Tongue (tissue), 3 donors: ENCODE measurements at places on chromosomes 2 and 18.

GRCh38 chr2:24076849-24077534 is 866 bp upstream of the SF3B6 start:
- DNase-seq, result peak; percentile 41

- DNase-seq, result no peak
Observed at GRCh38 chr18:54712758-54713157, 115.5 kb upstream of the RAB27B start.

GRCh38 chr18:564708-565561 is 15.2 kb upstream of the CETN1 start:
- no peak for DNase-seq

GRCh38 chr2:39649511-39649910 is 16.2 kb upstream of the TMEM178A start:
- DNase-seq, result no peak

GRCh38 chr2:215657844-215658243 is 222.0 kb upstream of the FN1 start:
- no peak for DNase-seq

DNA sequence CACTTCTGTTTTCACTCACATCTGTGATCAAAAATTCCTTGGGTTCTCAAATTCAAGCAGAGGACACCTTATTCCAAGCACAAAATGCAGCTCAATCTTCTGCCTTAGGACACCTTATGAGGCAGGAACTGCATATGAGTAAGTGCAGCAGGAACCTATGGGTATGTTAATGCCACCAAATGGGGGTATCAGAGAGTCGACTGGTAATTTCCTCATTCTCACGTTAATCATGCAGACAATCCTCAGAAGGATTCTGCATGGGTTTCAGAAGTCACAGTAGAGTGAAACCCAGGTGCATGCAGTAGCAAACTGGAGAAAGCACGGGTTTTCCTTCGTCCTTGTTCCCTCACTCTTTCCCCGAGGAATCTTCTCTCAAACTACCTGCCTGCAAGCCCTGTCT is 452.8 kb downstream of the CBLN2 start:
- no peak for DNase-seq

DNA sequence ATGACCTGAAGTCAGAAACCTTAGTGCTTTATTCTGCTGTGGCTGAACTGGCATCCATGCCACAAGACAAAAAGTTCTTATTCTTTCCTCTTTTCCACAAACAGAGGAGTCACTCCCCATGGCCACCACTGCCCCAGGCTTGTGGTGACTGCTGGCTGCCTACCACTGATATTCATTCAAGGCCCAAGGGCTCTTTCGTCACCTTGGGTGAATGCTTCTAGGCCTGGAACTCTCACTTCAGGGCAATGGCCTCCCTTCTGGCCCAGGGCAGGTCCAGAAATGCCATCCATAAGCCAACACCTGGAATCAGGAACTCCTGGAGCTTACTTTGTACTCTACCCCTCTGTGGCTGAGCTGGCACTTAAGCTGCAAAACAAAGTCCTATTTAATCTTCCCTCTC is 109.8 kb downstream of the NAT8 start:
- DNase-seq, result no peak

GRCh38 chr2:104766683-104767082 is 87.2 kb upstream of the POU3F3 start:
- DNase-seq, result no peak

DNA sequence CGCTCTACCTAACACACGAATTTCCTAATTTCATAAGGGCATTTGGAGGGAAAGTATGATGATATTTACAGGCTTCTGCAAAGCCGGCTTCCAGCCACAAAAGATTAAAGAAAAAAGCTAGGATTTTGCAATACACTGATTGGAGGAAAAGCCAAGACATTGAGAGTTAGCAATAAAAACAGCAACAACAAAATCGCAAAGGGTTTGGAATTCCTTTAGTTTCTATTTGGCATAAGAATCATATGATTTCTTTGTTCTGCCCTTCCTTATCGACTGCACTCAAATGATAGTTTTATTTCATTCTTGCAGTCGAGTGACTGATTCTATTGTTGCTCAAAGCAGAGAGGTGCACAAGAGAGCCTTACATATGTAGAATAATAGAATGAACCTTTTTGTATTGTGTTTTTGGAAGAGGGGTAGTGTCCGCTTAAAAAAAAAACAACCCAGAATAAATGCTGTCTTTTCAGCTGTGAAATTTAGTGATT is 3.9 kb upstream of the ZNF532 start:
- DNase-seq, result peak; percentile 31

GRCh38 chr2:37829616-37830395 is 95.3 kb upstream of the RMDN2 start:
- DNase-seq, result no peak

GRCh38 chr18:6543330-6543908 is 128.7 kb upstream of the L3MBTL4 start:
- peak; percentile 76 for DNase-seq

- peak; percentile 89 for DNase-seq
Observed at GRCh38 chr2:195657634-195658540, 861 bp downstream of the SLC39A10 start.

DNA sequence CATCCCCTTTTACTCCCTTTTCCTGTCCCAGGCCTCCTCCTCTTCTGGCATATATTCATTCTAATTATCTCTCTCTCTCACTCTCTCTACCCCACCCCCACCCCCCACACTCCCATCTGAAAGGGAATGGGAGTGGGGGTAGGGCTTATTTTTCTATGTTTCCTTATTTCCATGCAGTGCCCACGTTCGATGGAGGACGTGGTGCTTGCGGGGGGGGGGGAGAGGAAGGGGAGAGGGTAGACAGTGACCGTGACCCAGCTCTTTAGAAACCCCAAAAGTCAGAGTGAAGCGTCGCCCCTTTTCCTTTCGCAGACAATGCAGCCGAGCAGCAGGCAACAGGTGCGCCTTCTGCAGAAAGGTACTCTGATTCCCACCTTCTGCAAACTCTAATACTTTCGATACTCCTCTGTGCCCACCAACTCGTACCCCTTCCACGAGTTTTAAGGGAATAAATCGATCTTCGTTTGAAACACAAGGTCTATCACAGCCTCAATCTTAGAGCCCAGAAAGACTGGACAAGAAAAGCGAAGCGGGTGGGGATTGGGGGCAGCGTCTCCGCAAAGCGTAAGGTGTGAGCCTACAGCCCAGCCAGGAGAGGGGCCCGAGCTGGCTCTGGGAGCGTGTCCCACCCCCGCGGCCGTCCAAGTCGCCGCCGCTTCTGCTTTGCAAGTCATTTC is 891 bp upstream of the NR4A2 start:
- DNase-seq, result peak; percentile 50

DNA sequence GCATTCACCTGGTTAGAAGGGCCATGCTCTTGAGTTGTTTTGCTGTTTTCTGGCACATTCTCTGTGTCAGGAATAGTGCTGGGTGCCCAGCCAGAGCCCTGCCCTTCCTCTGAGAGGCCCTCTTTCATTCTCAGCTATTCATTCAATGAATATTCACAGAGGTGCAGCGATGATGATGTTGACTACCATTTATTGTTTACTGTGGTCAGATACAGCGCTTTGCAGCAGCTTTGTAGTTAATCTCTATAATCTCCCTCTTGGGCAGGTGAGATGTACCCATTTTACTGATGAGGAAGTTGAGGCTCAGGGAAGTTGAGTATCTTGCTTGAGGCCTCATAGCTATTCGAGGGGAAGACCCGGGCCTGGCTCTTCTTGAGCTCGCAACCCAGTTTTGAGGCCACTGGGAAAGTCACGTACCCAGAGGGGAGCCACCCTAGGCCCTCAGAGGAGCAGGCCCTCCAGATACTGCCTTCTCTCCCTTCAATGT is 9.9 kb downstream of the INHBB start:
- no peak for DNase-seq

DNA sequence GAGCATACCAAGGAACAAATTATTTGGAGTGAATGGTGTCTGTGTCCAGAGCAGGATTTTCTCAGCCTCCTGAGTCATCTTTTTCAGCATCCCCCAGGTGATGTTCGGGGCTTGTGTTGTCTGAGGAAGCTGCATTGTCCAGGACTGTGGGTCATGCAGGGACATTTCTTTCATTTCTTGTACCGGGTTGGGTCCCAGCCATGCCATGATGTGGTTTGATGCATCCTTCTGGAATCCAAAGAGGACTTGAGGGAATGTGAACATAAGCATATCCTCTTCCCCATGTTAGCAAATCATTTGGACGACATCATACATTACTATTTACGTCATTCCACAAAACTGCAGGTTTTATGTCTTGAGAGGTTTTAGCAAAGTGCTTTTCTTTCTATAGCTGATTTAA is 797.8 kb downstream of the CCDC85A start:
- DNase-seq, result no peak

- DNase-seq, result peak; percentile 29
Observed at GRCh38 chr2:180571559-180571958, 408.8 kb upstream of the UBE2E3 start.

- DNase-seq, result peak; percentile 24
Observed at GRCh38 chr2:221710744-221711143, 138.6 kb upstream of the EPHA4 start.

DNA sequence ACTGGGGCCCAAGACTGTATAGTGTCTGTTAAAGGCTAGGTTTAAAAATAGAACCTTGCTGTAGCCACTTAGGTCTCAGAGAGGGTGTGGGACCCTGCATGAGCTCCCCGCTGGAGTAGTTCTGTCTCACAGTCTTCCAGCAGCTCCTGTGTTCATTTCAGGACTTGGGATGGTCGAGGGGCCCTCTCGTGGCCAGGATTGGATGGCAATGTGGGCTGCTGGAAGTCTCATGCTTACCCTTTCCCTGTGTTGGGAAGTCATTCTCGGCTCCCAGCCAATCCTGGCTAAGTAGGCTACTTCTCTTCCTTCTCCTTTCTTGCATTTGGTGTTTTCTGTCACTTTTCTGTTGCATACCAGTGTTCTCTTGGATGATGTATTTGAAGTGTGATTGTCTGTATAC is 284.0 kb upstream of the GCFC2 start:
- DNase-seq, result no peak

DNA sequence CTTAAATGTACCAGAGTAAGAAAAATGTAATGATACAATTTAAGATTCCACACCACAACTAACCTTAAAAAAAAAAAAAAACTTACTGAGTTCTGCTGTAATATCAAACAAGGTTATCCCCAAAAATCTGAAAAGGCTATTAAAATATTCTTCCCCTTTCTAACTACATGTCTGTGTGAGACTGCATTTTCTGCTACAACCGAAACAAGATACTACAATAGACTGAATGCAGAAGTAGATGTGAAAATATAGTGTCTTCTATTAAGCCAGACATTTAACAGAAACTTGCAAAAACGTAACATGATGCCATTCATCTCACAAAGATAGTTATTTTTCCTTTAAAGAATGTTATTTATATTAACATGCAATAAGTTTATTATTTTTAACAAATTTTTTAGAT is 16.2 kb downstream of the SS18 start:
- DNase-seq, result no peak

GRCh38 chr2:18218160-18218933 is 339.9 kb downstream of the KCNS3 start:
- no peak for DNase-seq
